ENCODE measurements at places on chromosomes 7 and 10.

DNA sequence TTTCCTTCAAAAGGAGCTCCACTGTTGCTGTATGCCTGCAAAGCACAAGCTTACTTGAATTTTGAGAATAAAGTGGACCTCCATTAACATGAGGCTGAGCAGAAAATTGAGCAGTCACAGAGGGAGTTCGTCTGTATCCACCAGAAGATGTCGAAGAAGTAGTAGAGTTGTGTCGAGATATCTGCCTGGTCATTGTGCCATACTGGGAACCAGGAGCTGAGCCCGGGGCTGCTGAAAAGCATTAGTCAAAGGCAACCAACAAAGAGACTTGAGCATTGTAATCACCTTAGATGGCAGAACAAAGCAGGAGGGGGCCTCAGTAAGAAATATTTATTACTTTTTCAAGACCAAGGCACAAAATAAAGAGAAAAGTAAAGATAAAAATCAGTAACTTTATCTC, 61.5 kb downstream of the PDSS1 start:
- DNase-seq, result no peak

GRCh38 chr10:17802976-17803375, 6.2 kb upstream of the MRC1 start:
- DNase-seq, result no peak

DNA sequence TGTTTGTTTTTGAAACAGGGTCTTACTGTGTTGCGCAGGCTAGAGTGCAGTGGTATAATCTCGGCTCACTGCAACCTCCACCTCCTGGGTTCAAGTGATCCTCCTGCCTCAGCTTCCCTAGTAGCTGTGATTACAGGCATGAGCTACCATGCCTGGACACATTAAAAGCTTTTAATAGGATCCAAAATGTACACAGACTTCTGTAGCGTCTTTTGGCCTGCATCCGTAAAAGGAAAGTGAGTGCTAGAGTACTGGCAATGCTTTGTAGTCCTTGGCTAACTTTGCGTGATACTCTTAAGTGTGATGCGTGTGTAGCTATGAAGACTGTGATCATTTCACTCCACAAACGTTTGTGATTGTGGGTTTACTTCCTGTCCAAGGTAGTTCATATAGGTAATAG, 13.3 kb downstream of the ZRANB1 start:
- DNase-seq, result no peak

- no peak for DNase-seq
These were observed at the start of gene RARRES2 for GRCh38 chr7:150341263-150342120. Gene RARRES2, minus strand, starts transcription at chr7:150341629. Its CDS starts 1,020 bp downstream, at chr7:150340609.

- DNase-seq, result no peak
These were observed 79.0 kb downstream of the HIPK2 start for GRCh38 chr7:139698844-139699243.

DNA sequence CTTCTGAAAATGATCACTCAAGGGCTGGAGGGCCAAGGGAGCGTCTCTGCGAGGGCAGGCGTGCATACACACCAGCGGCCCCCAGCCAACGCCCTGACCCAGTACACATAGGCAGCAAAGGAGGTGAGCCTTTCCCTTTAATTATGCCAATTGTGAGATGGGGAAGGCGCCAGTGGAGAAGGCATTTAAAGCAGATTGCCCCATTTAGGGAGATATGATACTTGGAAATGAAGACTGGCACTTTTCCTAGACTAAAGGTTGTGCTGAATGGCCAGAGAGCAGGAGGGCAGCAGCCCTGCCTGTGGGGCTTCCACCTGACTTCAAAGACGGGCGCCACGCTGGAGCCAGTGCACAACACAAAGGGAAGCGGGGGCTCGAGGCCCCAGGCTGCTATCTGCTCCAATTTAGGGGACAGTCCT, 24.1 kb downstream of the HIPK2 start:
- DNase-seq, result no peak

- DNase-seq, result peak; percentile 99
These were observed 144.4 kb downstream of the TES start for GRCh38 chr7:116354546-116355423.

GRCh38 chr10:57867241-57867640, 400.5 kb downstream of the IPMK start:
- DNase-seq, result peak; percentile 24

GRCh38 chr7:44559485-44559884, 14.2 kb downstream of the DDX56 start:
- no peak for DNase-seq

DNA sequence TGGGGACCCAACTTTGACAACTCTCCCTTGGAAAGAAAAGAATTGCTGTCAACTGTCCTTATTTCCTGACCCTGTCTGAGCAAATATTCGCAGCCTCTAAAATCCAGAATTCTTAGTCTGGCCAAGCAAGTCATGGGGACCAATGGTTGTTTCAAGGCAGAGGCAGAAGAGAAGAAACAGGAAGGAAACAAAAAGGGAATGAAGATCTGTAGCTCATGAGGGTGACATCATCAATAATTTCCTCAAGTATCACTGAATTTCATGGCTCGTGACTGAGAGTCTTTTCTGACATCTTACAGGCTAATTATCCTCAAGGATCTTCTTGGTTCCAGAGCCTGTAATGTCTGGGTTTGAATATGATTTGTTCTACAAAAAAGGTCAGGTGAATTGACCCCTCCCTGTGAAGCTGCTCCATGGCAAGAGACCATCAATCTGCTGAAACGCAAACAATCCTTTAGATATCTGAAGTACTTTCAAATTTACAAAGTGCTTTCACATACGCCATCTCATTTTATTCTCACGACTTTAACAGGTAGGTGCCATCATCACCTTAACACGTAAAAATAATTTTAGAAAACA, 5.8 kb downstream of the CDK6 start:
- no peak for DNase-seq

DNA sequence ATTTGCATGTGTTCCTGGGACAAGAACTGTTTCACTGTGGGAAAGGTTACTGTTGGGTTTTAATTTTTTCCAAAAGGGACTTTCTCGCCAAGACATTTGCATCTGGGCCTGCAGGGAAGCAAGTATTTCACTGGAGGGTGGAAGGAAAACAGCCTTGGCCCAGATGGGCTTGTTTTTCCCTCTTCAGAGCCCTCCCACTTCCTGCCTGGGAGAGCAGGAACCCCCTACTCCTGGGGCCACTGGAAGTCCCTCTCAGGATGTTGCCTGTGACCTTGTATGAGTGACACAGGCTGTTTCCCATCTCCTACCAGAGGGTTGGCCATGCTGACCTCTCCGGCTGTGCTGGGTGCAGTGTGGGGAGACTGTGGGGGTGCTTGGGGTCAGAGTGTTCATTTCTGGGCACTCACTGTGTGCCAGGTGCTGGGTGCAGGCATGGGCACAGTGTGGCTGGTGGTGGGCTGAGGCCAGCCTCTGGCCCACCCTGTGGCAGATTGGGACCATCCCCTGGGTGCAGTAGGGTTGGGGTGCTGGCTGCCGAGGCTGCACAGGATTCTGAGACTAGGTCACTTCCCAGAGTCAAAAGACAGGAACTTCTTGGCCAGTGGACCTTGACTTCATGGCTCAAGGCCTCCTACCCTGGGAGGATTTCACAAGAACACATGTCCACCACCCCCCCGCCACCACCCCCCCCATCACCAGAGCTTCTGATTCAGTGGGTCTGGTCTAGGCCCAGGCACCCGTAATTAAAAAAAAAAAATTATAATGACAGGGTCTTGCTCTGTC, 10.2 kb downstream of the TSPAN15 start:
- no peak for DNase-seq

DNA sequence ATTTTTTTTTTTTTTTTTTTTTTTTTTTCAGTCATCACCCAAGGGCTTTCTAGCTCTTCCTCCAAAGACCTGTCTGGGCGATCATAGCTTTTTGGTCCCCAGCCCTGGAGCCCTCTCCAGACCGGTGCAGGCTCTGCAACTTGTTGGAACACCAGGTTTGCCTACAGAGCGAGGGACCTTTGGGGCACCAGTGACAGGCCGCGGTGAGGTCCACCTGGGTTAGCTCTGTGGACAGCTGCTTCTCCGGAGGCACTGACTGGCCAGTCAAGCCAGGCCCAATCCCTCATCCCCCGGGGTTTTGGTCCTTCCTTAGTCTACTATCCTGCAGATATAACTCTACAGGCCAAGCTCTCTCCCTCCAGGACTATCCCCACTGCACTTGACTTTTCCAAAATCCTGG, 86.8 kb upstream of the SMNDC1 start:
- DNase-seq, result no peak

- no peak for DNase-seq
These were observed 122.6 kb upstream of the LSM8 start for GRCh38 chr7:118061386-118061785.

- no peak for DNase-seq
These were observed 61.3 kb downstream of the KIAA1549 start for GRCh38 chr7:138919911-138920310.

DNA sequence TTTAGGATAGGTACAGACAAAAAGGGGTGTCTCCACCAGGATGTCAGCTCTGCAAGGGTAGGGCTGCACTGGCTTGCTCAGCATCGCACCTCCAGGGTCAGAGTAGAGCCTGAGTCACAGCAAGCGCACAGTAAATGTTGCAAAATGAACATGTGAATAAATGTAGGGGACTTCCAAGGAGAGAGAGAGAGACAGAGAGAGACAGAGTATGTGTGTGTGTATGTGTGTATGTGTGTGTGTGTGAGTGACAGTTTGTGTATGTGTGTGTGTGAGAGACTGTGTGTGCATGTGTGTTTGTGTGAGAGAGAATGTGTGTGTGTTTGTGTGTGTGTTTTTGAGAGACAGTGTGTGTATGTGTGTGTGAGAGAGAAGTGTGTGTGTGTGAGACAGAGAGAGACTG, 163.3 kb downstream of the RPS24 start:
- no peak for DNase-seq

GRCh38 chr7:72405418-72405817, 6.7 kb downstream of the CALN1 start:
- no peak for DNase-seq

GRCh38 chr7:131637859-131638258, 81.4 kb upstream of the PODXL start:
- no peak for DNase-seq

DNA sequence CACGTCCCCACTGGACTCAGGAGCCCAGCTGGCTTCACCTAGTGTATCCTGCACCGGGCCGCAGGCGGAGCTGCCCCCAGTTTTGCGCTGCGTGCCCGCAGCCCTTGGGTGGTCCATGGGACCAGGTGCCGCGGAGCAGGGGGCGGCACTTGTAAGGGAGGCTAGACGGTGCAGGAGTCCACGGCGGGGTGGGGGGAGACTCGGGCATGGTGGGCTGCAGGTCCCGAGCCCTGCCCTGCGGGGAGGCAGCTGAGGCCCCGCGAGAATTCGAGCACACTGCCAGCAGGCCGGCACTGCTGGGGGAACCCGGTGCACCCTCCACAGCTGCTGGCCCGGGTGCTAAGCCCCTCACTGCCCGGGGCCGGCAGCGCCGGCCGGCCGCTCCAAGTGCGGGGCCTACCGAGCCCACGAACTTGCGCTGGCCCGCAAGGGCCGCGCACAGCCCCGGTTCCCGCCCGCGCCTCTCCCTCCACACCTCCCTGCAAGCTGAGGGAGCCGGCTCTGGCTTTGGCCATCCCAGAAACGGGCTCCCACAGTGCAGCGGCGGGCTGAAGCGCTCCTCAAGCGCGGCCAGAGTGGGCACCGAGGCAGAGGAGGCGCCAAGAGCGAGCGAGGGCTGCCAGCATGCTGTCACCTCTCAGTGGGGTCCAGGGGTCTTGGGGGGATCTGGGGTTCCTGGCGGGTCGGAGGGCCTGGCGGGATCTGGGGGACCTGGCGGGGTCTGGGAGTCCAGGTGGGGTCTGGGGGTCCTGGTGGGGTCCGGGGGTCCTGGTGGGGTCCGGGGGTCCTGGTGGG, 81.4 kb downstream of the VIPR2 start:
- DNase-seq, result no peak

DNA sequence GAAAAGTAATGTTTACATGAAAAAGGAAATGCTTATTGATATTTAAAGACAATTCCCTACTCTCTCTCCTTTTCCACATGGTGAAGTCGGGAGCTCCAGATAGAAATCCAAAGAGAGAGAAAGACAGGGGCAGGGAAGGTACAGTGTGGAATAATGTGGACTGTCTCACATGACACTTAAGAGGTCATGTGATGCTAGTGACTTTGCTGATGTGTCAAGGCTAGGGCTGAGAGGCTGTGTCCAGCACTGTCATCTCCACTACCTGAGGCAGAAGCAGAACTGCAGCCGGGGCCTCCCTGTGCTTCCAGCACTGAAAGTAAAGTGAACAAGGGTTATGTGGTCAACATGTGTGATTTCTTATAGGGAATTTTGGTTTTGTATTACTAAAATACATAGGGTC, 26.0 kb downstream of the NRG3 start:
- no peak for DNase-seq

DNA sequence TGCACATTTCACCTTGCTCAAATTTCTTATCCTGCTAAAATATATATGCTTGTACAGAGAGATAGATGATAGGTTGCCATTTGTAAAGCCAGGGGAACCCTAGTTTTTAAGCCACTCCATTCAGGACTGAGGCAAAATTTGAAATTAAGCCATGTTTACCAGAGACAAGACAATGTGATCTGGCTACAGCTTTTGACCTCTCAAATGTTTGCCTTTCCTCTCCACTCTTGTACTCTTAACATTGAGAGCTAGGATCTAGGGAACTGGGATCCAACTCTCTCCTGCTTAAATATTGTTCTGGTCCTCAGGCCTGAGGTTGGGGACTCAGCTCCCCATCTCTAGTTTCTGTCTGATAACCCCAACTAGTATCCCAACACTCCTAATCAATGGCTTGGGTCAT, 15.9 kb downstream of the HYAL4 start:
- DNase-seq, result no peak

- DNase-seq, result no peak
These were observed 322.1 kb upstream of the AUTS2 start for GRCh38 chr7:69276011-69276729.

DNA sequence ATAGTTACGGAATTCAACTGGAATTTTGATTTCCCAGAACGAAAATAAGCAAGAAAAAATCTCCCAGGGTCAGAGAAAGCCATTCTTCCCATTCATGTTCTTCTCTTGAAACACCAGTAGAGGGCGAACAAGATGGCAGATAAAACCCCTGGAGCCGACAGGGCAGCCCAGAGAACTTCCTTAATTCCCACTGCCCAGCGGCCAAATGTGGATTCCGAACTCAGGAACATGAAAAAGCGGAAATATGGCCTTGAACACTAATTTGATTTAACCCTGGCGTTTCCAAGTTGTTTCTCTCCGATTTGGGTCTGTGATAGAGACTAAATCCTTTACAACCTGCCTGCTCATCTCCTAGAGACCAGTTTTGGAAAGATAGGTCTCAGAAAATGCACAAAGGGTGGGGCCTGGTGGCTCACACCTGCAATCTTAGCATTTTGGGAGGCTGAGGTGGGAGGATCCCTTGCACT, 100.7 kb upstream of the WAC start:
- peak; percentile 53 for DNase-seq

DNA sequence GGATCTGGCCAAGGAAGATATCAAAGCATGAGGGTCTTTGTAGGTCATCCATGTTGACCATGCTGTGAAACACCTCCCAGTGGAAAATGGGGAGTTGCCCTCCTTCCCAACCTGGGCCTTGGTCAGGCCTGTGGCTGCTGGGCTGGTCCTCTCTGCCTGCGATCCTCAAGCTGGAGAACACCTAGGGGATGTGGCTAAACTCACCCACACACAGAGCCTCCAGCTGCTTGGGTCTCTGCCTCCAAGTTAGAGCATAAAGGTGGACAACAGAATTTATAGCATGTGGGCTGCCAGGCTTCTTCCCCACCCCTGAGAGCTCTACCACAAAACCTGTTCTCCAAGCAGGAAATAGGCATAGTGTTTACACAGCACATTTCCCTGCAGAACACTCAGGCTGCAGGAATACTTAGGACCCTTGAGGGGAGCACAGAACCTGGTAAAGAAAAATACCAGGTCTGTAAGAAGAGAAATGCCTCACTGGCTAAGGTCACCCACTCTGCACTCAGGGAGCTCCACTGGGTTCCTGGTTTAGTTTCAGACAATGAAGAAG, at the start of gene SFTPA2:
SFTPA2 (minus strand) TSS at position 248 of the 550 bp plus-strand sequence. CDS start 924 bp downstream, outside the sequence.
- no peak for DNase-seq

Data from astrocyte of the cerebellum (primary cell).